ENCODE measurements at places on chromosomes 3 and 15. TPM values are rescaled to one million over a fixed set of nuclear protein-coding genes. Genes with fewer than 3 reads are reported as not detected.

The ANKRD63 gene
- not detected for total RNA-seq

The GPR149 gene
- total RNA-seq = not detected

The ARHGEF26 gene
- total RNA-seq = 1.4 TPM

The CPN2 gene
- not detected for total RNA-seq

The ACKR4 gene
- total RNA-seq = 24.0 TPM

The ATP8B4 gene
- 1.7 TPM for total RNA-seq

The LDHAL6B gene
- total RNA-seq = not detected

The SLC22A13 gene
- total RNA-seq = 1.2 TPM

The NGLY1 gene
- 30.4 TPM for total RNA-seq

The RASSF1 gene
- total RNA-seq = 37.3 TPM

The DPPA2 gene
- not detected for total RNA-seq

The SAMMSON gene
- not detected for total RNA-seq

The NR2E3 gene
- total RNA-seq = 0.20 TPM

The COL8A1 gene
- total RNA-seq = 133 TPM

The GUCA1C gene
- not detected for total RNA-seq

The TMEM108 gene
- not detected for total RNA-seq

The GNB5 gene
- total RNA-seq = 53.7 TPM

The CCK gene
- total RNA-seq = 0.13 TPM

The PPP1R14D gene
- total RNA-seq = not detected

The IMPG2 gene
- total RNA-seq = 0.33 TPM

The ADIPOQ gene
- total RNA-seq = not detected

The IRAK2 gene
- 22.7 TPM for total RNA-seq

The PLA2G4E gene
- not detected for total RNA-seq

The BCL2A1 gene
- 0.33 TPM for total RNA-seq

The LXN gene
- 52.5 TPM for total RNA-seq

The GNL3 gene
- 78.8 TPM for total RNA-seq

The PHC3 gene
- total RNA-seq = 31.9 TPM

The CRYBG3 gene
- 37.6 TPM for total RNA-seq

The PCNP gene
- total RNA-seq = 103 TPM

The C3orf80 gene
- total RNA-seq = 1.8 TPM

The FEZF2 gene
- total RNA-seq = not detected

The TICRR gene
- 1.7 TPM for total RNA-seq

The PATL2 gene
- 0.33 TPM for total RNA-seq

The SERPINI2 gene
- not detected for total RNA-seq

The PRSS50 gene
- not detected for total RNA-seq

The UPK1B gene
- total RNA-seq = 0.98 TPM

The MYO1E gene
- 122 TPM for total RNA-seq

The IGF2BP2 gene
- 39.6 TPM for total RNA-seq

The RNF7 gene
- total RNA-seq = 24.0 TPM

The ST8SIA2 gene
- not detected for total RNA-seq

The AHSG gene
- not detected for total RNA-seq

The CNTN3 gene
- total RNA-seq = 7.0 TPM

The BNC1 gene
- 0.91 TPM for total RNA-seq

The PAQR5 gene
- 0.03 TPM for total RNA-seq

The HTR3E gene
- total RNA-seq = not detected

The CCDC39 gene
- total RNA-seq = not detected

The FBXW12 gene
- total RNA-seq = not detected

The KLHL40 gene
- total RNA-seq = not detected

The TRIM71 gene
- total RNA-seq = not detected

The CAPN7 gene
- 49.4 TPM for total RNA-seq

The STAB1 gene
- 0.59 TPM for total RNA-seq

The MORC1 gene
- total RNA-seq = not detected

The ISLR gene
- total RNA-seq = 134 TPM

The BCHE gene
- total RNA-seq = 0.73 TPM

The CDCP1 gene
- total RNA-seq = 87.6 TPM

The UBR1 gene
- 39.9 TPM for total RNA-seq

The TM4SF4 gene
- total RNA-seq = 2.4 TPM
